Umbilical cord (tissue), 2 donors: ENCODE measurements at places on chromosomes 1 and 21. TPM values are rescaled to one million over a fixed set of nuclear protein-coding genes. Genes with fewer than 3 reads are reported as not detected.
A peak's percentile ranks its signal among the peaks of the same experiment; 100 is the strongest.

CCDC17 gene
- 1.9 TPM for total RNA-seq

HAO2 gene
- total RNA-seq, result not detected

GRCh38 chr21:32790626-32791025, 19.1 kb upstream of the PAXBP1 start:
- DNase-seq, result no peak

DNA sequence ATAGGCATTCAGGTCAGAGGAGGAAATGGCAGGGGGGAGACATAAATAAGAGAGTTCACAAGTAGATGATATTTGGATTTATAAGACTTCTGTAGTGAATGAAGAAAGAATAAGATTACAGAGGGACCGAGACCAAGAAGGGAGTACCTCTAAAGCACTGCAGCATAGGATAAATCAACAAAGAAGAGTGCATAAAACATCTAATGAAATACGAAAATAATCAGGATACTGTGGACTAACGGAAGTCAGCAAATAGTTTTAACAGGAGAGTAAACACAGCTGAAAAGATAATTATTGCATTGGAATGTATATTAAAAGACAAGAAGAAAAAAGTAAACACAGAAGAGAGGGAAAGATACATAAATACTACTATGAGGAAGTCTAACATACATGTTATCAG, 921.9 kb upstream of the PRMT6 start:
- no peak for DNase-seq

AMY1C gene
- total RNA-seq, result not detected

EIF3I gene
- total RNA-seq, result 125 TPM

DNA sequence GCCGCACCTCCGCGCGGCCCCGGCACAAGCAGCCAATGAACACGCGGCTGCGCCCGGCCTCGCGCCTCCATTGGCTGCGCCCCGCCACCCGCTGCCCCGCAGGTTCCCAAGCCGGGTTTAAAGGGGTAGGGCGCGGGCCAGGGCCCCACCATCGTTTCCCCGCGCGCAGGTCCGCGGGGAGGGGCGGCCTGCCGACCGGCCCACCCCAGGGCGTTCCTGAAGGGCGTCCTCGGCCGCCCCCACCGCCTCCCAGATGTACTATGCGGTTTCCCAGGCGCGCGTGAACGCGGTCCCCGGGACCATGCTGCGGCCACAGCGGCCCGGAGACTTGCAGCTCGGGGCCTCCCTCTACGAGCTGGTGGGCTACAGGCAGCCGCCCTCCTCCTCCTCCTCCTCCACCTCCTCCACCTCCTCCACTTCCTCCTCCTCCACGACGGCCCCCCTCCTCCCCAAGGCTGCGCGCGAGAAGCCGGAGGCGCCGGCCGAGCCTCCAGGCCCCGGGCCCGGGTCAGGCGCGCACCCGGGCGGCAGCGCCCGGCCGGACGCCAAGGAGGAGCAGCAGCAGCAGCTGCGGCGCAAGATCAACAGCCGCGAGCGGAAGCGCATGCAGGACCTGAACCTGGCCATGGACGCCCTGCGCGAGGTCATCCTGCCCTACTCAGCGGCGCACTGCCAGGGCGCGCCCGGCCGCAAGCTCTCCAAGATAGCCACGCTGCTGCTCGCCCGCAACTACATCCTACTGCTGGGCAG, at the start of gene OLIG1:
Gene OLIG1, plus strand, starts transcription at position 148 of the 750 bp plus-strand sequence. Its CDS starts 106 bp downstream, at position 254.
- DNase-seq, result no peak

SPATA17 gene
- total RNA-seq, result 20.9 TPM

SYT14 gene
- total RNA-seq, result 3.9 TPM

DNA sequence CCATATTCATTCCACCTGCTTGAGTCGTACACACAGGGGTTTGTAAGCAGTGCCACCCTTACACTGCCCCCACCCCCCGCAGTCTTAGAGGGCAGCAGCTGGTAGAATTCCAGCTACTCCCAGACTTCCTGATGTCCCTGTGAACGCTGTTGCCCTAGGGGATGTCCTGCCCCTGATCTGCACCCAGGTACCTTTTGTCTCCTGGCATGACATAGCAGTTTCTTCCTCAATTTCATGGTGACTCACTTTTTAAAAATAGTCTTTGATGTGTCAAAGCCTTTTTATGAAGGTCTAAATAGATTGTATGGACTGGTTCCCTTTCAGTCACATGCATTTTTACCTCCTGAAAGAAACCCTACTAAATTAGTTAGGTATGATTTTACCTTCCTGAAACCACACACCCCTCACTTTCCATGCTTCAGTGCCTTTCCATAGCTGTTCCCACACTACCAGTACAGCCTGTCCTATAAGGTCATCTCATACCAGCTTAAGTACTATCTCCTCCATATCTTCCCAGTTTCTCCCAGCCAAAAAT, 76.4 kb downstream of the ST3GAL3 start:
- DNase-seq, result no peak

DNA sequence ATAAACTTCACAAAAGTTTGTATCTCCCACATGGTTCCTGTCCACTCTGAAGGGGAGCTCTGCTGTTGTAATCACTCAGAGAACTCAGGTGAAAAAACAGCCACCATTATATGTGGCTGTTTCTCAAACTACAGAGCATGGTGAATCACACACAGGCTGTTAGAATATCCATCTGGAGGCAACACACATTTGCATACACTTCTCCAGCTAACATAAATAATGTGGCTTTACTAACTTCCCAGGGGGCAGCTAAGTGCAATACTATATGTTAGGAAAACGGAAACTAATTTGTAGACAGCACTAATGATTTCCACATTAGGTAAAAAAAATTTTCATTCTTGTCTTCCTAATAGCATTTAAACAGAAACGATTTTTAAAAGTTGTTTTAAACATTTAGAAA, 49.3 kb downstream of the PTGFR start:
- DNase-seq, result no peak

- peak; percentile 89 for DNase-seq
Measured at GRCh38 chr1:225735252-225736149, 42.1 kb upstream of the SRP9 start.

DNA sequence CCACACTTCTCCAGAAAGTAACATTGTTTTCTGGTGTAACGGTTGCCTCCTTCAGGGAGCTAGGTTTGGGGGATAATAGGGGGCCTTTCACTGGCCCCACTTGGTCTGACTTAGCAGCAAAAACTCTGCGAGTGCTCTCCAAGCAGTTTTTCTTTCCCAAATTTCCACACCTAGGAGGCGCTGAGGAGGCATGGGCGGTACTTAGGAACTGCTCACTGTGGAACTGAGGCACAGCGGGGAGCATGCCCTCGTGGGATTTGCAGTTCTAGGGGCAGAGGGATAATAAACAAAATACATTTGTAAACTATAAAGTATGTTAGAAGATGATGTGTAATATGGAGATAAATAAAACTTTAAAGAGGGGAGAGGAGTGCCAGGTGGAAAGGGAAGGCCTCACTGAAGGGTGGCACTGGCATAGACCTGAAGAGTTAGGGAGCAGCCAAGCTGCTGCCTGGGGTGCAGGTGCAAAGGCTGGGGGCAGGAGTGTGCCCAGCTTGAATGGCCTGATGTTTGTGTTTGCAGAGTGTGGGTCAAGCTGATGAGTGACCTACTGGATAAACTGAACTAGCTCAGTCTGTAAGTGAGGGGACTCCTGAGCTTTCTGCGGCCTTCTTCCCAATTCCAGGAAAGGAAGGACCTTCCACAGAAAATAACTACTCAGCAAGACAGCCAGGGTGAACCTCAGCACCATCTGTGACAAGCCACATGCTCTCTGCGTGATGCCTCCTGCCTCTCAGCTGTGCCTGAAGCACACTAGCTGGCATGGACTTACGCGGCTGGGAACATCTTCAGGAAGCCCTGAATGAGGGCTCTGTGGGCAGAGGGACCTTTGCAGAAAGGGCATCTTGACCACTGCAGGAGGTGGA, 1.9 kb downstream of the EPHX1 start:
- no peak for DNase-seq

DNA sequence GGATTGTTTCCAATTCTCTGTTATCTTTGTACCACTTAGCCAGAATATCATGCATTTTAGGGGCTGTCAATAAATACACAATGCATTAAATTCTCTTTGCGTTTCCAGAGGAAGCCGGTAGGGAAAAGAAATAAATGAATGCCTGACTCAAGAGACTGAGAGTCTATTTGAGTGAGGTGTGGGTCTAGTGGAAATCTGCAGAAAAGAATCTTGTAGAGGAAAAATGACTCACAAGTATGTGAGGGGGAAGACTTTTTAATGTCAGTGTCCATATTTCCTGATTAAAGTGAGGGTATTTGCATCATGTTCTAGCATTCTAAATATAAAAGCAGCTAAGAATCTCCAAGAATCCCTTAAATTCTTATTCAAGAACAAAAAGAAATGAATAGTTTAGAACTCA, 271.1 kb downstream of the PTPRC start:
- no peak for DNase-seq
